CD14-positive monocyte (primary cell): ENCODE measurements at places on chromosomes 4 and X.

- no peak for DNase-seq
Measured at GRCh38 chrX:108138814-108139702, 47.5 kb downstream of the ATG4A start.

DNA sequence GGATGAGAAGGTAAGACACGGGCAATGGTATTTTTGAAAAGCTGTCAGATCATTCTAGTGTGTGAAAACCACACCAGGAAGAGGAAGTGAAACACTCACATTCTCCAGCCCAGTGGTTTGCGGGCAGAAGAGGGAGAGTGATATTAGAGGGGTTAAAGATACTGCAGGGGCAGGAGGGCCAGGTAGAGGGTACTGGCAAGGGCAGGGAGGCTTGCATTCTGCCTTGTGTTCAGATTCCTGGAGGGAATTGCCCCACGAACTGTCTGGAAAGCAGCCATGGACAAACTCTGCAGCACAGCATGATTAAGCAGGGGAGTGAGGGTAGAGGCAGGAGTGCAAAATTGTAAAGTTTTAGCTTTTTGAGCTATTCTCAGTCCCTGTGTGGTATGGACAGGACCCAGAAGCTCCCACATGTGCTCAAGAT, 30.9 kb downstream of the NIPAL1 start:
- DNase-seq = peak; percentile 74

- peak; percentile 37 for DNase-seq
Measured at GRCh38 chr4:81740487-81740886, 268.8 kb upstream of the RASGEF1B start.

GRCh38 chrX:52852110-52852860, 15.6 kb downstream of the XAGE3 start:
- no peak for DNase-seq

DNA sequence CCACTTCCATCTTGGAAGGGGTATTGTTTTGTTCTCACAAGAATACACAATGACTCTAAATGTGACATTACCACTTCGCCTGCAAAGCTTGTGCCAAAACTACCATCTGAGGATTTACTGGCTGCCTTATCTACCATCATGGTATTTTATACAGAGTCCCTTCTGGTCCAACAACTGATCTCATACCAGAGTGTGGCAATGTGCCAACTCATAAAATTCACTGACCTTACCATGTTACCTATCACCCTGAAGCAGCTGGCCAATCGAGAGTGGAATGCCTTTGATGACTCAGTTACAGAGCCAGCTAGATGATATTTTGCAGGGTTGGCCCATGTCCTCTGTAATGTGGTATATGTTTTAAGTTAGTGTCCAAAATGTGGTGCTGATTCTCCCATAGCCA, 3.8 kb upstream of the SERPINA7 start:
- no peak for DNase-seq
